ENCODE measurements at places on chromosomes 7 and 10.

- DNase-seq = no peak
These were observed 8.2 kb upstream of the LSM8 start for GRCh38 chr7:118175740-118176139.

DNA sequence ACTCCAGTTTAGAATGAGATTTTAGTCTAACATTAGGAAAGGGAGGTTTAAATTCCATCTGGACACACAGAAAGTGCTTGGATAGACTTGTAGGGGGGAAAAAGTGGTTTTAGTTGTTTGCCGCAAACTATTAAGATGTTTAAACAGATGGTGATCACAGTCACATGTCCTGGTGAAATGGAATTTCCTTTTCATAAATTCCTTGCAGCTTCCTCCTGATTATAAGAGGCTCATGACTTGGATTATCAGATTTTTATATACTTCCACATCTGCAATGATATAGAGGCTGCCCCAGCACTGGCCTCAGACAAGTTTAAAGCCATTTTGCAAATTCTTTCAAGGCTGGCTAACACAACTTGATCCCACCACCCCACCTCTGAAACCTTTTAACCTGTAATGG lies 106.4 kb upstream of the ARMC3 start:
- DNase-seq = no peak

GRCh38 chr10:77410523-77410922 lies 227.1 kb downstream of the KCNMA1 start:
- no peak for DNase-seq

DNA sequence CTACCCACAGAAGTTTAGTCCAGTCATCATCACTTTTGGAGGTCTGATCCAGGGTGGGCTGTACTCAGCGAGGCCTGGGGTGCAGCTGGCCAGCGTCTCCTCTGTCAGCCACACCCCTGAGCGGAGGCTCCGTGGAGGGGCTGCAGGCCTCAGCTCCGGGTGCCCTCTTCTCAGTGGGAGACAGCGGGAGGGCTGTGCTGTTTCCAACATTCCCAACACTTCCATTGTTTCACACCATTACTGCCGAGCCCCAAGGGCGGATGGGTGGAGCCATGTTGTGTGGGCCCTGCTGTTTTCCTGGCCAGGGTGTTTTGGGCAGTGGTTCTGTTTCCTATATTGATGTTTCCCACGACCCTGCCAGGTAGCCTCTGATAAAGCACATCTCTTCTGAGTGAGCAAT lies 95.0 kb downstream of the MKI67 start:
- no peak for DNase-seq

DNA sequence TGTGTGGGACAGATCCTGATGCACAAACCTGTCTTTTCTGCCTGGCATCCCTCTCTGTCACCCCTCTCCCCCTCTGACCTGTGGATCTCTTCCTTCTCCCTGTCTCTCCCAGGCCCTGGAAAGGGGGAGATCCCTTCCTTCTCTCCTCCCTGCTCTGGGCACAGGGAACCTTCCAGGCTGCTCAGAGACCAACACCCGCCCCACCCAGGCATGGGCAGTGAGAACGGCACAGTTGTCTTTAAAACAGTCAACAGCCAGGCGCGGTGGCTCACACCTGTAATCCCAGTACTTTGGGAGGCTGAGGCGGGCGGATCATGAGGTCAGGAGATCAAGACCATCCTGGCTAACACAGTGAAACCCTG lies 34.7 kb downstream of the KCNH2 start:
- no peak for DNase-seq

- DNase-seq = no peak
These were observed 74.1 kb upstream of the KCNMA1 start for GRCh38 chr10:77711683-77712049.

DNA sequence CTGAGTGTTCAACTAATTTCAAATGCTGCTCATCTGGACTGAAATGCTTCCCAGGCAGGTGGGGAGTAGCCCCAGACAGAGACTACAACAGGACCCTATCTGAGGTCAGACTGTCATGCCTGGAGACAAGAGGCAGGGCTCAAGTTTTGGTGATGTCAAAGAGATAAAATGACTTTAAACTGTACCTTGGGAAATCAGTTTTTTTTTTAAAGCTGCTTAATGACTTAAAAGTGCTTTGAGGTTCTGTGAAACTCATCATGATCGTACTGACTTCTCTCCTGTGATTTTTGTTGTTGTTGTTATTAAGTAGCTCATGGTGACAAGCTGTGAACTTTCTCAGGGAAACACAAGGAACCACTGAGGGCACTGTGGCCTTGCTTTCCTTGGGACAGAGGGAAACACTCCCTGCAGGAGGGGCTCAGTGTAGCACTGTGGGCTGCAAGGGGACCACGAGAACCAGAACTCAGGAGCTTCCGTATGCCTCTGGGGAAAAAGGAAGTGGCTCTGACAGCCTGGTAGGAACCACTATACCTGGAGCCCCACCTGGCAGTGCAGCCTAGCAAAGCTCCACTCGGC lies 9.5 kb downstream of the HIPK2 start:
- no peak for DNase-seq

DNA sequence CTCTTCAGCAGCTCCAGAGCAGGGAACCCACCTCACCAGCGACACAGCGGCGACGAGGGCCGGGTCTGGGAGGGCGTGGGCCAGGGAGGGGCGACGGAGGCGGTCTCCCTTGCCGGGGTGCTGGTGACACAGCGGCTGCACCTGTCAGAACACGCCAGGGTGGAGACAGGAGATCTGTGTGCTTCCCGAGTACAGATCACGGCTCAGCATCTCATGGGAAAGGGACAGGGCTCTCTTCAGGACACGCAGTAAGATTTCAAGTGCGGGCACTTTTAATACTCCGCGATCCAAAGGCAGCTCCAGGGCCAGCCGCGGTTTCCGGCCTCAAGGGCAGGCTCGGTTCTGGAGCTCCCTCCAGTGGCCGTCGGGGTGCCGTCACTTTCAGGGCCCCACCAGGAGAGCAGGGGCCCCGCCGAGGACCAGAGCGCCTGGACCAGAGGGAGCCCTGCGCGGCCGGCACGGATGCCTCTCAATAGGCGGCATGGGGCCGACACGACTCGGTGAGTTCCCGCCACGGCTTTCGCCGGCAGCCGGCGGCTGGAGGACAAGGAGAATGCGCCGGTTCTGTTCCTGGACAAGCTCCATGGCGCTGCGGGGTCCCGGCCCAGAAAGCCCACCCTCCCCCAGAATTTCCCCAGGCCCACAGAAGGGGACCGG lies 21.4 kb downstream of the GPR146 start:
- peak; percentile 59 for DNase-seq

DNA sequence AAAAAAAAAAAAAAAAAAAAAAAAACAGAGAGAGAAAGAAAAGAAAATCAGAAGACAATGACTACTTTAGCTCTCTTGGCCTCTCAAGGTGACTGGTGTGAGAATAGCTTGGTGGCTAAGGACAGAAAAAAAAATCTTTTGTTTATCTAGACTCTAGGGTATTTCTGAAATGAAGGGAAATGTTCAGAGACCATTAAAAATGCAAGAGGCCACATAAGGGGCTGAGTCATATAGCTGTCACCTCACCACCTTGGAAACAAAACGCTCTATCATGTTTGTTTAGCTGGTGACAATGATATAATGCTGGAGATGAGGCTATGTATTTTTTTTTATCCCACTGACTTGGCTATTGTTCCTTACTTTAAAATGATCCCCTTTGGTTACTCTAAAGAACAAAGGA lies 287.0 kb upstream of the CDC14C start:
- no peak for DNase-seq

- no peak for DNase-seq
These were observed 18.7 kb downstream of the KIFBP start for GRCh38 chr10:69007260-69007659.

GRCh38 chr10:123147635-123148413 lies at the start of gene HMX2:
TSS of gene HMX2 (plus strand) at chr10:123148136. CDS start at chr10:123148379, 243 bp downstream.
- DNase-seq = no peak

GRCh38 chr10:121553511-121554264 lies 44.6 kb downstream of the FGFR2 start:
- DNase-seq = no peak

- DNase-seq = no peak
These were observed 23.1 kb upstream of the BMPER start for GRCh38 chr7:33882040-33882837.

DNA sequence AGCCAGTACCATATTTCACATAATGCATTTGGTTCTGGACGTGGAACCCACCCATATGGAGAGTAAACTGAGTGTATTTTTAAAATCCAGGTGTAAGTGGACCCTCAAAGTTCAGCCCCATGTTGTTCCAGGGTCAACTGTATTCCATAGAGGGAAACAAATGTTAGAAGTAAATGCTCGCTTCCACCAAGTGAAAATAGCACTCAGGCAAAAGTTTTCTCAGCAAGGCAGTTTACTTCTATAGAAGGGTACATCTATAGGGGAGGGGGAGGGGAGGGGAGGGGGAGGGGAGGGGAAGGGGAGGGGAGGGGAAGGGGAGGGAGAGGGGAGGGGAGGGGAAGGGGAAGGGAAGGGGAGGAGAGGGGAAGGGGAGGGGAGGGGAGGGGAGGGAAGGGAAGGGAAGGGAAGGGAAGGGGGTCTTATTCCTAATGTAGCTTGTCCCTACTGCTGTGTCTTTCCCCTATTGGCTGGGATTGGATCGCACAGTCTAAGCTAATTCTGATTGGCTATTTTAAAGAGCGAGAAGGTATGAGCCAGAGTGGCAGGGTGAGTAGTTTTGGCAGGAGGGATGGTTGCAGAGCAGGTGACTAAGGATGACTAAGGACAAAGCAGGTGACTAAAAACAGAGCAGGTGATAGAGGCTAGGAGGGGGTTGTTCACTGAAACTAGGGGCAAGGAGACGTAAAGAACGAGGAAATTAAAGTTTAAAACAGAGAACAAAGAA lies 29.1 kb downstream of the GARIN1A start:
- DNase-seq = no peak

- DNase-seq = no peak
These were observed 16.6 kb upstream of the GNA12 start for GRCh38 chr7:2860627-2861133.
